ENCODE measurements at places on chromosomes 11 and 22. TPM values are rescaled to one million over a fixed set of nuclear protein-coding genes. Genes with fewer than 3 reads are reported as not detected.

The SPDYC gene
- polyA plus RNA-seq: 0.80 TPM

The PACSIN3 gene
- 11.0 TPM for polyA plus RNA-seq

The DDB1 gene
- 257 TPM for polyA plus RNA-seq

The EXPH5 gene
- 1.3 TPM for polyA plus RNA-seq

The TSPAN32 gene
- 1.5 TPM for polyA plus RNA-seq

The AMBRA1 gene
- 28.0 TPM for polyA plus RNA-seq

The OR52H1 gene
- polyA plus RNA-seq: not detected

The ABCG4 gene
- polyA plus RNA-seq: 11.2 TPM

The AGBL2 gene
- polyA plus RNA-seq: 65.2 TPM

The IFITM10 gene
- polyA plus RNA-seq: 2.6 TPM

The CSNK2A3 gene
- 1.5 TPM for polyA plus RNA-seq

The OR56B4 gene
- not detected for polyA plus RNA-seq

The BIRC3 gene
- polyA plus RNA-seq: 6.2 TPM

The TTC38 gene
- polyA plus RNA-seq: 15.7 TPM

The CHRNA10 gene
- polyA plus RNA-seq: 1.8 TPM

The OR8A1 gene
- polyA plus RNA-seq: 0.29 TPM

The TECTA gene
- 2.5 TPM for polyA plus RNA-seq

The OR52N4 gene
- polyA plus RNA-seq: 0.44 TPM

The MPZL2 gene
- polyA plus RNA-seq: 4.2 TPM

The OR4D5 gene
- not detected for polyA plus RNA-seq

The OR10A3 gene
- not detected for polyA plus RNA-seq

The OR8D4 gene
- polyA plus RNA-seq: not detected

The HOATZ gene
- 50.1 TPM for polyA plus RNA-seq

The ANO1 gene
- 42.7 TPM for polyA plus RNA-seq

The C22orf31 gene
- 4.5 TPM for polyA plus RNA-seq

The DDX17 gene
- polyA plus RNA-seq: 259 TPM

The OR8G1 gene
- polyA plus RNA-seq: 0.29 TPM

The OR52E8 gene
- polyA plus RNA-seq: not detected

The POTEH gene
- 2.4 TPM for polyA plus RNA-seq

The DCUN1D5 gene
- polyA plus RNA-seq: 37.3 TPM

The SEC14L3 gene
- polyA plus RNA-seq: 0.28 TPM

The RASSF7 gene
- 13.2 TPM for polyA plus RNA-seq

The PRRG4 gene
- polyA plus RNA-seq: 1.0 TPM

The EHF gene
- polyA plus RNA-seq: 3.5 TPM

The SLC22A8 gene
- not detected for polyA plus RNA-seq

The GRM5 gene
- polyA plus RNA-seq: 2.8 TPM

The BEST1 gene
- 9.2 TPM for polyA plus RNA-seq

The UPK3A gene
- not detected for polyA plus RNA-seq

The FADS2 gene
- polyA plus RNA-seq: 80.8 TPM

The FGF19 gene
- polyA plus RNA-seq: 0.37 TPM

The OR9I1 gene
- polyA plus RNA-seq: not detected

The SLC37A2 gene
- polyA plus RNA-seq: 6.2 TPM

The BIK gene
- 2.5 TPM for polyA plus RNA-seq

The INPP5J gene
- 5.2 TPM for polyA plus RNA-seq

The RFPL2 gene
- 0.34 TPM for polyA plus RNA-seq

The MAPK8IP2 gene
- polyA plus RNA-seq: 12.7 TPM

The OR10D3 gene
- not detected for polyA plus RNA-seq

The MMP1 gene
- polyA plus RNA-seq: 0.21 TPM

The GGTLC3 gene
- polyA plus RNA-seq: 1.5 TPM

The GSTT2 gene
- polyA plus RNA-seq: not detected

The GPR83 gene
- polyA plus RNA-seq: 0.45 TPM

The CCDC81 gene
- polyA plus RNA-seq: 16.0 TPM

The ELF5 gene
- polyA plus RNA-seq: 0.34 TPM

The PIH1D2 gene
- 97.8 TPM for polyA plus RNA-seq

Data from testis (tissue), 5 donors.